Stimulated activated naive B cell treated with anti-CD40 and anti-IgM and Interleukin-4, amounts not matched to agents 10 μg/mL and 1 μg/mL and 100 μg/mL, for 72 hours (primary cell): ENCODE measurements at places on chromosomes 1 and 21.

- no peak for DNase-seq
Observed at GRCh38 chr1:192534666-192535065, 40.9 kb upstream of the RGS1 start.

DNA sequence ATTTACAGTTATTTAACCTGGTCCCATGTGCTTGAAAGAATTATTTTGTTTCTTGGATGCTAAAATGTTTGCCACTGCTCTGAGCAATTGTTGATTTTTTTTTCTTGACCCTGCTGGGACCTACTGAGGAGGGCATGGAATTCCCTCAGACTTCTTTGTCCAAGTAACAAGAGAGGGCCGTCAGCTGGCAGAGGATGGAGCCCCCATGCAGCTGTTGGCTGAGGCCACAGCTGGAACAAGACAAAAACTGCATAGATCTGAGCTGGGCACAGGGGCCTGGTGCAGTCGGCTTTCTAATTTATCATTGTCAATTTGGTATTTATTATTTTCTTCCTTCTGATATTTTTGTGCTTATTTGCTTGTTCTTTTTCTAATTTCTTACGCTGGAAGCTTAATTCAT, 39.6 kb upstream of the ABCG1 start:
- DNase-seq = no peak

DNA sequence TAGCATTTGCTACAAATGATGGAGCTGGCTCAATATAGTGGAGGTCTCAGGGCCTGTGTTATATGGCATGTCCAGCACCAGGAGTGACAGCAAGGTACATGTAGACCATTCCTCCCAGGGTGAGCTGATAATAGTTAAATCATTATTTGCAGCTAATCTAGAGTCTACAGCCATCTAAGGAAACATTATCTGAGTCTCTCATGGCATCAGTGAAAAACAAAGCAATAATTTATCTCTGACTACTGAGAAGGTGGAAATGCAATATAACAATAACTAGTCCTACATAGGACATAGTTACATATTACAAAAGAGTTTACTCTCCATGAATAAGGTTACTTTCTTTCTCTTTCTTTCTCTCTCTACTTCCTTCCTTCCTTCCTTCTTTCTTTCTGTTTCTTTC, 143.4 kb upstream of the KCNK2 start:
- no peak for DNase-seq

DNA sequence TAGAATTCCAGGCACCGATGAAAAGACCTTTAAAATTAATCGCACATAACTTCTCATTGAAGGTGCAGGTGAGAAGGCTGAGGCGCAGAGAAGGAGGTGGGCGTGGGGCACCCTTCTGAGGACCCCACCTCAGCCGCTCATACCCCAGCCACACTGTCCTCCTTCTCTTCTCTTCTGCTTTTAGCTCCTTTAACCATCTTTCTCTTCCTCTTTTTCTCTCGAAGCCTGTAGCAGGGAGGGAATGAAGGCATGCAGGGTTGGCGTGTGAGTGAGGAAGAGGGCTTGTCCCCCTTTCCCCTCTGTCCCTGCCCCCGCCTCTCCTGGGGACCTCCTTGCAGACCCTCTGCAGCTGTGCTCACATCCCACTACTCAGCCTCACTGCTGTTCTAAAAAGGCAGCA, 57.8 kb upstream of the CACNA1E start:
- DNase-seq = no peak

GRCh38 chr1:162405800-162406199, 6.1 kb downstream of the SH2D1B start:
- DNase-seq = no peak

GRCh38 chr1:29055160-29055559, 68.5 kb downstream of the TMEM200B start:
- DNase-seq = no peak

GRCh38 chr1:187070076-187070475, 241.3 kb downstream of the PLA2G4A start:
- DNase-seq = no peak

- DNase-seq = peak; percentile 72
Observed at GRCh38 chr1:153566414-153567371, 1.0 kb upstream of the S100A2 start.
